ENCODE measurements at places on chromosomes 6 and 20.

DNA sequence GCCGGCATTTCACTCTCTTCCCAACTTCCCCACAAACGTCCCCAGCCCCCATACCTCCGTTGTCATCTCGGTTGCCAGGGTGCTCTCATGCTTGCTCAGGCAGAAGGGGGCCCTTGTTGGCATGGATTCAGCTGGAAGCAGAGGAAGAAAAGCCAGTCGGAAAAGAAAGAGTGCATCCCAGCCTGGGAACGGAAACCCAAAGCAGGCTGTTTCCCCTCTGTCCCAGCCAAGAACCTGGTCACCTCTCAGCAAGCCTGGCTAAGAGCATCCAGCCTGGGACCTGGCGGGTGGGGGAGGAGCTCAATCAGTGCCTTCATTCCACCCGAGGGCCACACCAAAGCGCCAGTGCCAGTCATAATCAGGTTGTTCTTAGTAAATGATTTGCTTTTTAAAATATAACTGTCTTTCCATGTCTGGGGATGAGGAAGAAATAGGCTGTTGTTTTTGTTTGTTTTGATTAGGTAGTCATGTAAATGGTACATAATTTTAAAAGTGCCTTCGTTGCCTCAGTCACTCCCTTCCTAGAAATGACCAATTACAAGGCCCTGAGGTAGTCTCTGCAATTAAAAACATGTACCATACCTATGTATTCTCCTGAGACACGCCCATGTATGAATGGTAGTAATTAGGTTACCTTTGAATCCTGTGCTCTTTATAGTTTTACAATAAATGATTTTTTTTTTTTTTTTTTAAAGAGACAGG, 21.1 kb downstream of the CHMP4B start:
- DNase-seq: no peak

- DNase-seq: no peak
These were observed 771.4 kb upstream of the DEFB115 start for GRCh38 chr20:30486103-30486478.

GRCh38 chr20:7383216-7383615, 557.0 kb downstream of the HAO1 start:
- DNase-seq: no peak

- no peak for DNase-seq
These were observed 544.9 kb upstream of the CITED2 start for GRCh38 chr6:139919107-139920026.

DNA sequence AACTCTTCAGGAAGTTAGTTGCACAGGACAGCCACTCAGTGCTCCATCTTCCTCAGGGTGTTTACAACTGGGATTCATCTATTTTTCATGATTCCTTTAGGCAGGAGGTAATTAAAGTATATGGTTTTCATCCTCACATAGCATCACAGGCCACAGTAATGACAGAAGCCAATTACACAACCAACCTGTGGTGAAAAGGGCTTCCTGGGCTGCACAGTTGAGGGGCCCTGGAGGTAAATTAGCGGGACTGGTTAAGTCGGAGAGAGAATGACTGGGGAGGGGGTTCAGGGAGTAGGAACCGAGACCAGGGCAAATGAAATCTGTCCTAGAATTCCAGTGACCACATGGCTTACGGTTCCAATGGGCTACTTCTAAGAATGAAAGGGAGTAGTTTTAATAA, 37.0 kb downstream of the BAK1 start:
- DNase-seq: no peak

DNA sequence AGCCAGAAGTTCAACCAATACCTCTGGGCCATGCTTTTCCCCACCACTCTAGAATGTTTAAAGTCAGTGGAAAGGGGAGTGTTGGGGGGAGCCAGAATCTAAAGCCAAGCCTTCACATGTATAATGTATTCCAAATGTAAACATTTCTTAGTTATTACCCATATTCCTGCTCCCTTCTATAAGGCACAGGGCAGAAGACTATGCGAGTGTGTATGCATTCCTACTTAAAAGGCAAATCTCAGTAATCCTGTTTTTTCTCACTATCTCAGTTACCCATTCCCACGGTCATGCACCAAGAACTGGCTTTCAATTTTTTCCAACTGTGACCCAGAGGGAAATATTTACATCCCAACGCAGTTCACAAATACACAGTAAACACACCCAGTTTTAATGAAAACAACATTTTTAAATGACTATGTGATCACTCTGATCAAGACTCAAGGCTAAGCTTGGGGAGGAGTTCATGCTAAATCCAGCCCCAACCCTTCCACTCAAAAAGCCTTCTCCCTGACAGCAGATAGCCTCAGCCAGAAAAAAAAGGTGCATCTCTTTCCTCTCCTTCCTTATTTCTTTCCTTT, 57.5 kb downstream of the EPB41L2 start:
- no peak for DNase-seq

GRCh38 chr6:151763303-151763702, 44.2 kb upstream of the ESR1 start:
- DNase-seq: no peak

DNA sequence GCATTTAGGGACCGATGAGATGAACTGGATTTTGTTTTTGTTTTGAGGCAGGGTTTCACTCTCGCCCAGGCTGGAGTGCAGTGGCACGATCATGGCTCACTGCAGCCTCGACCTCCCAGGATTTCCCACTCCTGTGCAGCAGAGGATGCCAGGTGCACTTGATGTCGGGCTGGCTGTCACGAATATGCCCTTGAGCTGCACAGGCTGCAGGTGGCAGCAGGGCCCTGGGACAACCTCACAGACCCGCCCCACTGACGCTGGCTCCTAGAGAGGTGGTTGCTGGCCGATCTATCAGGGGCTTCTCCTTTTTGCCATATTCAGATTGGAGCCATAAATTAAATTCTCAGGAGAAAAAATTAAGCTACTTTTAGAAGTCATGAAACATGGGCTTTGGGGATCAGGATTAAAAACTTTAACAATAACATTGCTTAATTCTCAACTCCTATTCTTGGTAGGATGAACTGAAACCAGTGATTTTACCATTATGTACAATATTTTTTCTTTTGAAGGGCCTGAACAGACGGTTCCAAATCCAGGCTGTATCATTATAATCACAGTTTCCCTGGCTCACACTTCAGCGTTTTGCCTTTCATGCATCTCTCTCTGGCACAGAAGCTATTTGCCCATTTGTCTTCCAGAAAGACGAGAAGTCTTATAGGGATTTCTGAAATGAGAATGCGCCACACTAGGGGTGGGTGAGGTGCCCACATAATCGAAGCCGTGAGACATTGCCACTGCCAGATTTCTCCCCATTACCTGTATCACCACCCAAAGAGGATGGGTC, 32.4 kb downstream of the NQO2 start:
- DNase-seq: no peak

DNA sequence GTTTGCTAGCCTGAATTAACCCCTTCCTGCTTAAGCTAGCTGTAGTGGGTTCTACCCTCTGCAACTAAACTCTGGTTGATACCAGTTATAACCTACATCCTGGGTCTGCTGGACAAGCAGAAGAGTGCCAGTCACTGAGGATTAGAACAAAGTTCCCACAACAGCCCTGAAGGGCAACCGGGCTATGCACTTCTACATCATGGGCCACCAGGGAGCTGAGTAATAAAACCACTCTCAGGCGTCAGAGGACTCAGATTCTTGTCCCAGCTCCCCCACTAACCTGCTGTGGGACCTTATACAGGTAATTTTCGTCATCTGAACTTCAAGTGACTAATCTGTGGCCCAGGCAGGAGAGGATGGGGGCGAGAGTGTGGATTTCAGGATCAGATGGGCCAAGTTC, 56.8 kb downstream of the EYA2 start:
- no peak for DNase-seq

GRCh38 chr20:361561-361960, 14.7 kb downstream of the NRSN2 start:
- no peak for DNase-seq

DNA sequence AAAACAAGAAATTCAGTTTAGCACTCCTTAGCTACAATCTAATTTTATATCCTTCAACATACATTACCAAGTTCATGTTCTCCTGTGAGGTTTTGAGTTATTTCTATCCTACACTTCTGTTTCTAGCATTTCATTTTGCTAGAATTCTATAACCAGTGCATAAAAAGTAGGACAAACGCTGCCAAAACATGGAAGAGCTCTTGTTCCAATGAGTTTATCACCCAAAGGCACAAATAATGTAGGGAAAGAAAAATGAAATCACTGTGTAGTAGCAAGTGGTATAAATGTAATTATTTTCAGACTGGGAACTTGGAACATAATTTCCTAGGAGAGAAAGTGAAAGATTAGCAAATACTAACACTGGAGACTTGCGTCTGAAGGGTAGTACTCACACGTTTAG, 413.3 kb upstream of the NRSN1 start:
- no peak for DNase-seq

- DNase-seq: no peak
These were observed 18.5 kb downstream of the RPS12 start for GRCh38 chr6:132832891-132833290.

GRCh38 chr20:12203981-12204380, 286.3 kb downstream of the BTBD3 start:
- DNase-seq: no peak

DNA sequence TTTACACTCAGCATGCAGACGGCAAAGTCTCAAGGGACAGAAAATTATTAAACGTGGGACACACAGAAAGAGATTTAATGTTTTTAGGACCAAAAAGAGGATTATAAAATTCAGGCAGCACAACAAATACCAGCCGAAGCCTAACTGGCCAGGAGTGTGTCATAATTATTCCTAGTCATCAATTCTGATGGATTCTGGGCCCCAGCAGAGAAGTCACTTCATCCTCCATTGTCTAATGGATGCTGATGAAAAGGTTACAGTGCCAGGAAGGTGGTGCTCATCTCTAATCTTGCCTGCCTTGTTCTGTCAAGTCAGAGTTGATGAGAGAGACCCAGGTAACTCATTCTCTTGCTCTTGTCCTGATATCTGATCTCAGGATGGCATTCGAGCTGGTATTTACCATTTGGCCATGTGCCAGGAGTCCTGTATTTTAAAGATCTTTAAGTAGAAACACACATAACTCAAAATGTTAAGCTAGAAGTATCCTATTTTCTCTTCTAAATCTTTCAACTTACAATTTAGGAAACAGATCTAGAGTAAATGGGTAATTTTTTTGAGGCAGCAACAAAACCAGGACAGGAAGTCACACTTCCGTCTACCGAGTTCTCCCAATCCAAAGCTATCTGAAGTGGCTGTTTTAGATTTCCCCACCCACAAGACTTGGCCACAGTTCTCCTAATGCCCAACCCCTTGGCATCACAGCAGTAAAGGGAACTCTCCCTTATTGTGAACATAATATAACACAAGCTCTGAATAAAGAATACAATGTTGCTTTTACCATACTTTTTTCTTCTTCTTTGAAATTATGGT, 50.0 kb downstream of the ADAT2 start:
- no peak for DNase-seq

DNA sequence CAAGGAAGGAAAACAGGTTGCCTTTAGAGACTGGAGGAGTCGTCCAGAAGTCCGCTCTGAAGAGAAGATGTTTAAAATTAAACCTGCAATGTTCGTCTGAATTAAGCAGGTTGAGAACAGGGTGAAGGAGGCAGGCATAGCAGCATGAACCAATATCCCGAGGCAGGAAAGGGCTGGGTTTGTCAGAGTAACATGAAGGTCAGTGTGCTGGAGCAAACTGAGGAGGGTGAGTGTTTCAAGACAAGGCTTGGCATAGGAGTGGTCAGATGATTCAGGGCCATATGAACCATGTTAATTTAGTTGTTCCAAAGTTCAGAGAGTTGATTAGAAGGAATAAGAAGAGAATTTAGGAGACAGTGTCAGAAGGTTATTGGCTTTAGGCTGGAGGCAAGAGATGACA, 93.3 kb downstream of the UTRN start:
- no peak for DNase-seq

GRCh38 chr6:26280407-26280806, 84.6 kb upstream of the BTN3A2 start:
- DNase-seq: no peak

- no peak for DNase-seq
These were observed 368.0 kb downstream of the QKI start for GRCh38 chr6:163782436-163783003.

- DNase-seq: no peak
These were observed 425.5 kb downstream of the TENT5A start for GRCh38 chr6:81326881-81327561.

DNA sequence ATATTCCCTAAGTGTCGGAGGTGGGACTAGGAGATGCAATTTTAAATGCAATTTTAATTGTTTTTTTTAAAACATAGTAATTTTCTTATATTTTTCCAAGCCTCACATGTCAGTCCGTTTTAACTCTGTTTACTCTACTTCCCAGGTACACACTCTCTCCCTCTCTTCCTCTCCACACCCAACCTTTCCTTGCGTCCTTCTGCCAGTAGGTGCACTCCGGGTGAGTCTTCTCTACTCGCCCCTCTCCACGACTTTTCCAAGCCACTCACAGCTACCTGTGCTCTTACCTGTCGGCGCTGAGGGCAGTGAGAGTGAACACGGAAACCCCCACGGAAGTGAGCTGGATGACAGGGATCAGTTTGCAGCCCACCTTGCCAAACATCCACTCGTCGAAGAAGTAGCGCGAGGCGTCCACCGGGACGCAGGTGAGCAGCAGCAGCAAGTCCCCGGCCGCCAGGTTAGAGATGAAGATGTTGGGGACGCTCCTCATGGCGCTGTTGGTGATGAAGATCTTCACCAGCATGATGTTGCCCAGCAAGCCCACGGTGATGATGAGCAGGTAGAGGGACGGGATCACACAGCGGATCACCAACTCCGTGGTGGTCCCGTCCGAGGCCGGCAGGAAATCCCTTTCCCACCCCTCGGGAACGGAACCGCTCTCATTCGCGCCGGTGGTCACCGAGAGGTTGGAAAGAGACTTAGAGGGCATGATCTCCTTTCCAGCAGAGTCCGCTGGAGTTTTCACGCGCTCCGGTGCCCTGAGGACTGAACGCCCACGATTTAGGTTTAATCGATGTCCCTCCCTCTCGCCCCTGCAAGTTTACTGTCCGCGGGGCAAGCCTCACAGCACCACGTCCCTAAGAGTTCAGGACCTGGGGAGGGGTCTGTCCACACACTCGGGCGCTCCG, 44.5 kb upstream of the GJE1 start:
- DNase-seq: no peak

DNA sequence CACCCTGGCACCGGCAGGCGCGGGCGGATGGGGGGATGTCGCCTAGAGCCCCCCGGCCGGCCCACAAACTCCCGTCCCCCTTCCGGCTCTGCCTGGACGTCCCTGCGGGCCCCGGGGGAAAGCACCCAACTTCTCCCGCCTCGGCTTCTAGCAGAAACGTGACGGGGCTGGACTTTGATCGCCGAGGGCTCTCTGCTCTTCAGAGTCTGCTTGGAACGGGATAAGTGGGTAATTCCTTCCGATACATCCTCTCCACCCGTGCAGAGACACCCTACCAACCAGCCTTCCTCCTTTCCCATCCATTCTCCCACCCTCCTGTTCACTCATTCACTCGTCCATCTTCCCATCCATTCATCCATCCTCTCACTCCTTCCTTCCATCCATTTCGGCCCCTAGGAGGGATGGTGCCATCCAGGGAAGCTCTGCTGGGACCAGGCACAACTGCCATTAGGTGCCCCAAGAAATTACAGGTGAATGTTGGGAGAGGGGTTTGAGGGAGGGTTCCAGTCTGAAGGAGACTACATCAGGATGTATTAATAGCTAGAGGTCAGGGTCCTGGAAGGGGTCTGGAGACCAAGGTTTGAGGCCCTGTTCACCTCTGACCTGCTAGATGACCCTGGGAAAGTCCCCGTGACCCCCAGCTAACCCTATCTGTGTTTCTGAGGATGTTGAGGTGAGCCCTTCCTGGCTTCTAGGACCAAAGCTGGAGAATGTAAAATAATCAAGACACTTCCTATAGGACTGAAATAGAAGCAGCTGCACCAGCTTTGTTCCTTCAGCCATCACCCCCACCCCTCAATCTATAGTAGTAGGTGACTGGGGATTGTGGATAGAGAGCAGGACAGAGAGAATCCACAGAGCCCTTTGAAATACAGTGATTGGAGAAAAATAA, 538 bp downstream of the TTLL9 start:
- no peak for DNase-seq

Data from activated CD4-positive, alpha-beta memory T cell treated with anti-CD3 and anti-CD28 coated beads, Interleukin-2, amount 10 ng/mL, durations not matched to agents 7 days and 5 days (primary cell).